ENCODE measurements at places on chromosomes 12 and 14. TPM values are rescaled to one million over a fixed set of nuclear protein-coding genes. Genes with fewer than 3 reads are reported as not detected.

DNA sequence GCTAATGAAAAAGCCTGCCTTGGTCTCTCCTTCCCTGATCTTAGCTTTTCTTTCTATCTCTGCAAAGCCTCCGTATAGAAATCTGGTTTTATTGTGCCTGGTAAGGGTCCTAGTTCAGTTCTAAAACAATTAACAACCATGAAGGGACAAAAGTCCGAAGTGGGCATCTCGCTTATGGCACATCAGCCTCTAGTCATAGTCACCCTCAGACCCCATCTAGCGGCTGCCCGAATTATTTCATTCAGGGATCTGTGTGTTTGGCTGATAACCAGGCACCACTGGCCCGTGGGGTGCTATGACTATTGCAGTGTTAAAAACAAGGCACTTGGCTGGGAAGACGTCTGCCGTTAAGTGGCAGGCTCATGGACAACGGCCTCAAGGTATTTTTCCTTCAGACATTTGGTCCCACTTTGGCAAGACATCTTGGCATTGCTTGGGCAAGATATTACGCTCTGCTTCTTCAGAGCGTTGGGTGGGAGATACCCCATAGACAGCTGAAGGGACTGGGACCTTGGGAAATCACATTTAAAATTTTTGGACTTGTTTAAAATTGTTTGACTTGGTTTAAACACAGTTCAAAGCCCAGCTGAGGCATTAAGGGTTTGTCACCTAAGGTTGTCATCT lies 87.1 kb downstream of the SINHCAF start:
- H3K27me3 ChIP-seq: peaks cover 44% of the 10 kb centered on the region
- H3K36me3 ChIP-seq: no peaks in the 10 kb centered on the region
- peak; percentile 50 for DNase-seq
- peak overlapping the region; percentile 24 for H3K4me3 ChIP-seq
- no peaks in the 10 kb centered on the region for H3K4me1 ChIP-seq

- no peak overlapping the region for H3K4me3 ChIP-seq
- H3K27ac ChIP-seq: peak overlapping the region; percentile 7
- H3K27me3 ChIP-seq: peaks cover 9% of the 10 kb centered on the region
- H3K36me3 ChIP-seq: peaks cover 15% of the 10 kb centered on the region
- peak; percentile 82 for DNase-seq
Observed at GRCh38 chr12:57008178-57008577, 1.8 kb upstream of the ZBTB39 start.

The RILPL1 gene
- 14.2 TPM for total RNA-seq

The PLXNC1 gene
- 1.6 TPM for total RNA-seq

Measured in IMR-90 (cell line).